ENCODE measurements at places on chromosomes 3 and 15.

GRCh38 chr3:114624047-114624445 is 330.2 kb downstream of the TIGIT start:
- DNase-seq: no peak

GRCh38 chr15:32936283-32936918 is 218.6 kb downstream of the GREM1 start:
- no peak for DNase-seq

GRCh38 chr3:179528772-179529171 is 34.0 kb upstream of the ACTL6A start:
- DNase-seq: peak; percentile 39

DNA sequence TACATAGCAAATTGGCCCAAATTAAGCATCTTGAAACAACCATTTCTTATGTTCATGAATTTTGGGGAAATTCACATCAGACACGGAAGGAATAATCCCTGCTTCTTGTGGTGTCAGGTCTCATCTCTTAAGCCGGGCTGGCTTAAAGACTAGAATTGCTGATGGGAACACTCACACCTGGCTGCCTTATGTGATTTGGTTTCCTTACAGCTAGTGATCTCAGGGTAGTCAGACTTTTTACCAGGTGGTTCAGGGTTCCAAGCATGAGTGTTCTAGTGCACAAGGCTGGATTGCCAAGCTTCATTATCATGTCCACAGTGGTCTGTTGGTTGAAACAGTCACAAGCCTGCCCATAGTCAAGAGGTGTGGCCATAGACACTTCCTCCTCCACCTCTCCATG is 20.3 kb upstream of the CCNL1 start:
- no peak for DNase-seq

GRCh38 chr3:61665987-61666386 is 104.6 kb downstream of the PTPRG start:
- DNase-seq: no peak
